Activated naive CD8-positive, alpha-beta T cell treated with anti-CD3 and anti-CD28 coated beads, Interleukin-2, amount 50 U/mL, for 24 hours (primary cell): ENCODE measurements at places on chromosomes 2 and 18.
A peak's percentile ranks its signal among the peaks of the same experiment; 100 is the strongest.

DNA sequence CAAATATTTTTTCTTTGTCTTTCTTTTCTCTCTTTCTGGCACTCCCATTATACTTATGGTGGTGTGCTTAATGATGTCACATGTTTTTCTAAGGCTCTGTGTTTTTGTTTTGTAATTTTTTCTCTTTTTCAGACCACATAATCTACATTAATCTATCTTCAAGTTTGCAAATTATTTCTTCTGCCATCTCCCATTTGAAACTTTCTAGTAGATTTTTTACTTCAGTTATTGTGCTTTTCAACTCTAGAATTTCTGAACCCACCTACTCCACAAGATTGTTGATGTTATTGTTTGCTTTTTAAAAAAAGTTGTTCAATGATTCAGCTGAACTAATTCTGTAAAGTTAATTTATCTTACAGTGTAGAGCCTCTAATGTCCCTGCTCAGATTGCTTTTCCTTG lies 121.4 kb downstream of the SCN3A start:
- H3K4me3 ChIP-seq: no peak overlapping the region
- no peaks in the 10 kb centered on the region for H3K36me3 ChIP-seq

GRCh38 chr18:44130376-44130942 lies 550.2 kb upstream of the SETBP1 start:
- DNase-seq: peak; percentile 5
- no peaks in the 10 kb centered on the region for H3K36me3 ChIP-seq
- H3K27me3 ChIP-seq: no peaks in the 10 kb centered on the region

GRCh38 chr2:75100801-75101151 lies 98.5 kb downstream of the TACR1 start:
- no peak overlapping the region for H3K27ac ChIP-seq
- no peak overlapping the region for H3K4me3 ChIP-seq
- H3K4me1 ChIP-seq: no peaks in the 10 kb centered on the region

GRCh38 chr2:69292256-69292655 lies 94.8 kb downstream of the GFPT1 start:
- DNase-seq: no peak
- no peak overlapping the region for H3K4me3 ChIP-seq
- no peaks in the 10 kb centered on the region for H3K4me1 ChIP-seq
- peaks cover 4% of the 10 kb centered on the region for H3K27me3 ChIP-seq

DNA sequence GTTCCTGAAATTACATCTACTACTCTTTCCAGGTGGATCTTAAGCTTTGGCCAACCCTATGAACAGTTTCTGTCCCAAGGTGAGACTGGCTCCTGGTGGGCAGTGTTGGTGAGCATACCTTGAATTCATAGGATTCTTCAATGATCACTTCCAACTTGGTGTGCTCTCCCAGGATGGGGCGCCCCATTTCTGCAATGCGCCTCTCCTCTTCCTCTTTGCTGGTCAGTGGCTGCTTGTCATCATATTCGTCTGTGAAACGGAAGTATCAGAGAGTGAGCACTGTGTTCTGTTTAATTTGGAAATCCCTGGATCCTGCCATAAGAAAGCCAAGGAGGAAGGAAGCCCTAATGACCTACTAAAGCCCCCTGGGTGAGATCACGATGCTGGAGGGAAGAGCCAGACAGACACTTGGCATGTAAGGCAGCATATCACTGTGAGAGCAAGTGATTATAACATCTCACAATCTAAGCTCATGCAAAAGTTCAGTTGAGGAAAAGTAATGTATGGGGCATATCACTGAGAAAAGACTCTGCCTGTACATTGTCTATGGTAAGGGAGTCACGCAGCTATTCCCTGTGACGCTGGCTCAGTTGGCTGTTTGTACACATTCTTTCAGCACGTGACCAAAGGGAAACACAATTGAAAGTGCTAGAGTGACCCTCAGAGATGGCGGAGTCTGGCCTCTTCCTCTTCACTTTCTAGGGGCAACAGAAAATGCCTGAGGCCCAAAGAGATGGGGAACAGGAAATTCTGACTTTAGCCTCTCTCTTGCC lies 287.0 kb downstream of the SLC8A1 start:
- H3K36me3 ChIP-seq: no peaks in the 10 kb centered on the region
- no peak overlapping the region for H3K27ac ChIP-seq
- no peaks in the 10 kb centered on the region for H3K27me3 ChIP-seq
- peaks cover 9% of the 10 kb centered on the region for H3K4me1 ChIP-seq

DNA sequence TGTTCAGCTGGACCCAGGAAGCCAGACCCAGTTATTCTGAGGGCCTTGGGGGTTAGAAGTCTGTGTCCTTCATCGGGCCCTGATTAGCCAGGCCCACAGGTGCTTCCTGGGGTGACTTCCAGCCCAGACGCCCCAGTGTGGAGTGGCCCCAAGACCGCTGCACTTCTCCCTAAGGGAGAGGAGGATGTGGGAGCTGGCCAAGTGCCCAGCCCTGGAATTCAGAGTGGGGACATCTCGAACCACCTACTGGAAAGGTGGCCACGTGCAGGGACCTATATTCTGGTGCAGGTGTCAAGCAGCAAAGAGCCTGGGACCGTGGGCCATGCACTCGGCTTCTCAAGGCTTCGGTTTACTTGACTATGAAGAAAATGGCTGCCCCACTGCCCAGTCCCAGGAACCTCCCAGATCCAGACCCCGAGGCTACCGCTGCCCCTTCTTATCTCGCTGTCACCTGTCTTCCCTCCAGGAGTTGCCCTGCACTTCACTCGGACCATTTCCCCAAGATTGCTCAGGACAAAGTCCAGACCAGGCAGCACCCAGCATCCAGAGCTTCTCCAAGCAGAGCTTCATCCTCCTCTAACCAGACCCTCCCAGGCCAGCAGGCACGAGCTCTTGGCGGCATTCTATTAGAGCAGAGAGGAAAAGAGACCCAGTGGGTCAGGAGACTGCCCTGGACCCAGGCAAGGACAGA lies 142.8 kb upstream of the ID2 start:
- H3K36me3 ChIP-seq: no peaks in the 10 kb centered on the region
- DNase-seq: no peak
- H3K27ac ChIP-seq: no peak overlapping the region
- peaks cover 79% of the 10 kb centered on the region for H3K4me1 ChIP-seq

- H3K4me3 ChIP-seq: no peak overlapping the region
- no peaks in the 10 kb centered on the region for H3K27me3 ChIP-seq
- no peaks in the 10 kb centered on the region for H3K4me1 ChIP-seq
- DNase-seq: no peak
- no peak overlapping the region for H3K27ac ChIP-seq
These were observed 40.6 kb downstream of the SDC1 start for GRCh38 chr2:20184067-20184938.

DNA sequence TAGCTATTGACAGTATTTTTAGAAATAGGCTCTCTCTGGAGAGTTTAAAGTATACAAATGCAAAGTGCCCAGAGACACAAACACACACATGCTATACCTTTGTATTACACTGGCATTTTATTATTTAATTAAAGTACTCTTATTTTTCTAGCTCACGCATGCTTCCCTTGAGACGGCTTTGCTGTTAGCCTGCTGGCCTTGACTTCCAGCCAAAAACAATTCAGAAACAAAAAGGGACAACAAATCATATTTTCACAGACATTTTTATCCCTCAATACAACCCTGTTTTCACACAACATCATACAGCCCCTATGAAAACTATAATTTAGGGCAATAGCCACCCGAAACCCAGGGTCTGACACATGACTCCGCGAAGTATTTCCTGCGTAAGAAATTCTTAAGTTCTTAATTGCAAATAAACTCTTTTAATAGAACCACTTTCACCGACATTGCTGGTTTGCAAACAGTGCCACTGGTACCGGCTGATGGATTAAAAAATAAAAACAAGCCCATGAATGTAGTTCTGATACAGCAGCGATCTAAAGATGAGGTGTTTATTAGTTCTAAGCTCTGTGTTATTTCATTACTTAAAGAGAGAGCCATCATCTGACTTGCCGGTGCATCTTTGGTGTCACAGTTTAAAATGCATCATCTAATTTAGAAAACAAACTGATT lies 185.1 kb downstream of the TCF4 start:
- no peak overlapping the region for H3K27ac ChIP-seq
- peaks cover 6% of the 10 kb centered on the region for H3K4me1 ChIP-seq
- no peaks in the 10 kb centered on the region for H3K36me3 ChIP-seq

DNA sequence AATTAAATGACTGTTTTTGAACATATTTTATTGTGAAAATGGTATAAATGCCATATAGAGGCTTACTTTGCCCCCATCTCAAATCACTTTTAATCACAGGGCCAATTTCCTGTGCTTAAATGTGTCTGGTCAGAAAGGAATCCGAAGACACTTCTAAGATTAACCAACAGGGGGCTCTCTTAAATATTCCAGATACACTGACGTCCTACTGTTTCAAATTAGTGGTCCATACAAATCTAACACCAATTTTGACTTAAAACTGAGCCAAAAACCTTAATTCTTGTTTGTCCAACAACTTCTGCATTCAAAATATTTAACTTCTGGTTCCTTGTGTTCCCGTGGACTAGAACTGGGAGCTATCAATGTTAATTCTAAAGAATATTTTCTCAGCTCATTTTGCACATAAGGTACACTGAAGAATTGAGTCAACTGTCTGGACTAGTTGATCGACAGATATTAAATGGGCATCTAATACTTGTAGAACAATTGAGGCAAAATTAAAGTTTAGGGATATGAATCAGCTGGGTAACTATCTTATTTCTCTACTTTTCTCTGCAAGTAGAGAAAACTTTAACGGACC lies 557.5 kb downstream of the ARHGAP15 start:
- DNase-seq: no peak
- H3K4me1 ChIP-seq: peaks cover 28% of the 10 kb centered on the region
- H3K27ac ChIP-seq: no peak overlapping the region

- H3K27ac ChIP-seq: no peak overlapping the region
- no peaks in the 10 kb centered on the region for H3K27me3 ChIP-seq
- no peaks in the 10 kb centered on the region for H3K36me3 ChIP-seq
- H3K4me1 ChIP-seq: no peaks in the 10 kb centered on the region
- no peak for DNase-seq
These were observed 219.2 kb downstream of the LRP1B start for GRCh38 chr2:141911485-141912066.

- no peaks in the 10 kb centered on the region for H3K4me1 ChIP-seq
- H3K4me3 ChIP-seq: no peak overlapping the region
- no peak for DNase-seq
- no peaks in the 10 kb centered on the region for H3K36me3 ChIP-seq
- H3K27me3 ChIP-seq: peaks cover 2% of the 10 kb centered on the region
These were observed 33.0 kb upstream of the ARL5A start for GRCh38 chr2:151861174-151861573.

- no peaks in the 10 kb centered on the region for H3K36me3 ChIP-seq
- no peaks in the 10 kb centered on the region for H3K27me3 ChIP-seq
- H3K4me1 ChIP-seq: no peaks in the 10 kb centered on the region
- H3K4me3 ChIP-seq: no peak overlapping the region
- no peak overlapping the region for H3K27ac ChIP-seq
These were observed 474.0 kb downstream of the SOCS6 start for GRCh38 chr18:70762812-70763211.

GRCh38 chr18:73199151-73199550 lies 331.4 kb upstream of the NETO1 start:
- H3K4me3 ChIP-seq: no peak overlapping the region
- no peaks in the 10 kb centered on the region for H3K27me3 ChIP-seq
- no peak overlapping the region for H3K27ac ChIP-seq
- H3K4me1 ChIP-seq: no peaks in the 10 kb centered on the region
- DNase-seq: no peak
- no peaks in the 10 kb centered on the region for H3K36me3 ChIP-seq

GRCh38 chr18:59898609-59899297 lies 1.0 kb upstream of the PMAIP1 start:
- no peaks in the 10 kb centered on the region for H3K27me3 ChIP-seq
- peaks cover 32% of the 10 kb centered on the region for H3K36me3 ChIP-seq
- H3K4me1 ChIP-seq: peaks cover 30% of the 10 kb centered on the region
- DNase-seq: no peak
- peak overlapping the region; percentile 97 for H3K27ac ChIP-seq

GRCh38 chr2:137893145-137893544 lies 71.1 kb upstream of the HNMT start:
- H3K4me1 ChIP-seq: no peaks in the 10 kb centered on the region
- no peak overlapping the region for H3K4me3 ChIP-seq
- no peak for DNase-seq
- no peaks in the 10 kb centered on the region for H3K36me3 ChIP-seq
